Activated CD4-positive, alpha-beta memory T cell treated with anti-CD3 and anti-CD28 coated beads, Interleukin-2, amount 10 ng/mL, durations not matched to agents 7 days and 5 days (primary cell): ENCODE measurements at places on chromosomes 3 and 15. TPM values are rescaled to one million over a fixed set of nuclear protein-coding genes. Genes with fewer than 3 reads are reported as not detected.

DNA sequence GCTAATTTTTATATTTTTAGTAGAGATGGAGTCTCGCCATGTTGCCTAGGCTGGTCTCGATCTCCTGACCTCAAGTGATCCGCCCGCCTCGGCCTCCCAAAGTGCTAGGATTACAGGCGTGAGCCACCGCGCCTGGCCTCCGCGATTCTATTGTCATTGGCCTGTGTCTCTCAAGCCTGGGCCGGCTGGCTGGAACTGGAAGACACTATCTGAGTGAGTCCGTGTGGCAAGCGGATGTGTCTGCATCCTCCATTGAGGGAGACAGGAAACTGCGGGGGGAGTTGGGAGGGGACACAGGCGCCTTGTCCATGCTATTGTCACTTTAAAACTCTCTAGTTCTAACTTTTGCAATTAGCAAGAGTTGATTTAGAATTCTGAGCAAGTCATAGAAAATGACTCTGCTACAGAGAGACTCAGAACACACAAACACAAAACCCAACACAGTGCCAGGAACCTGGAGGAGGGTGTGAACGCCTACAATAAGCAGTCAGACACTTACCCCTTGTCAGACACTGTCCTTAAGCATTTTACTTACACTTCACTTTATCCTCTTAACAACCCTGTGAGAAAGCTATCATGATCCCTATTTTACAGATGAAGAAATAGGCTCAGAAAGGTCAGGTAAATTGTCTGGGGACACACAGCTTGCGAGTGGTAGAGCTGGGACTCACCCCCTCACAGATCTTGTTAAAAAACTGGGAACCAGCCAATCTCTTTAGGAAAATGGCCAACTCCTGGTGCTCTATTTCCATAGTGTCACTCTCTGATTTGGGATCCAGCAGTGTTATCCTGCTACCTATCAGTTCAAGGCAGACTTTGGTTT is 38.7 kb downstream of the ANP32A start:
- H3K4me1 ChIP-seq = peaks cover 40% of the 10 kb centered on the region
- H3K27ac ChIP-seq = peak overlapping the region; percentile 76
- peak; percentile 53 for DNase-seq
- no peaks in the 10 kb centered on the region for H3K27me3 ChIP-seq
- H3K4me3 ChIP-seq = no peak overlapping the region

DNA sequence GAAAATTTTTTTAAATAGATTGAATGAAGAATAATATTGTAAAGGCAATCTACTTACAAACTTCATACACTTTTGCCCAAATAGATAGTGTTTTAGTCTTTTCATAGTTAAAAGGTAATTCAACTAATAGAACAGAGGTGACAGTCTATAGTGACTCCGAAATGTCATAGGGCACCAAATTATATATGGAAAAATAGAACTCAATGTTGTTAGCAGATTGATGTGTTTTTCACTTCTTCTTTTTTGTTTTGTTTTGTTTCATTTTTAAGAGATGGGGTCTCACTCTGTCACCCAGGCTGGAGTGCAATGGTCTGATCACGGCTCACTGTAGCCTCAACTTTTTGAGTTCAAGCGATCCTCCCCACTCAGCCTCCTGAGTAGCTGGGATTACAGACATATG is 721 bp downstream of the CSTA start:
- H3K4me3 ChIP-seq = no peak overlapping the region
- peaks cover 12% of the 10 kb centered on the region for H3K27me3 ChIP-seq
- H3K27ac ChIP-seq = no peak overlapping the region
- no peaks in the 10 kb centered on the region for H3K36me3 ChIP-seq
- peaks cover 25% of the 10 kb centered on the region for H3K4me1 ChIP-seq

DNA sequence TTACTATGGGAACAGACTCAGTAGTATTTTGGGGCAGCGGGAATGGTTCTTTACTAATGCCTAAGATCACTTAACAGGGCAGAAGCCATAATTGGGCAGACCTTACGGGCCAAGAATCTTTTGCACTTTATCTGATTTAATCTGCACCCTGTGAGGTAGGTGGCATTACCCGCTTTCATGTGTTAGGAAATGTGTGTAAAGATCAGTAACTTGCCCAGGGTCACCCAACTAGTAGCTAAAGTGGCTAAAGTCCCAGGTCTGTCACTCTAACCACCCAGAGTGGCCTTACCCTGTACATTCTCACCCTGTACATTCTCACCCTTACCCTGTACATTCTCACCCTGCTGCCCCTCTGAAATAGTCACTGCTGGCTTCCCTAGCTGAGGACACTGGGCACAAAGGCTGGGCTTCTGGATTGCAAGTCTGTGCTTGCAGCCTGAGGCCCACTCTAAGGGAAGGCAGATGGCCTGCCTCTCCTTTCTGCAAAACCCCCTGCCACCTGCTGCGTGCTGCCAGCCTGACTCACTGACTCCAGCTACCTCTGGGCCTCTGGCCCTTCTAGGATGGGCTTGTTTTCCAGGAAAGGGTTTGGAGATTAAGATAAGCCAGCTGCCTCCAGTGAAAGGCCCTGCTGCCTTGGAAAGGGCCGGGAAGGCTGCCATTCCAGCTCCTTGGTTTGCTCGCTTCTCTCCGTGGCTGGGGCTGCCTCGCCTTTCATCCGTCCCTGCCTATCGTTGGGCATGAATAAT is 37.5 kb upstream of the MYZAP start:
- H3K36me3 ChIP-seq = no peaks in the 10 kb centered on the region
- H3K27ac ChIP-seq = no peak overlapping the region
- H3K27me3 ChIP-seq = peaks cover 2% of the 10 kb centered on the region

DNA sequence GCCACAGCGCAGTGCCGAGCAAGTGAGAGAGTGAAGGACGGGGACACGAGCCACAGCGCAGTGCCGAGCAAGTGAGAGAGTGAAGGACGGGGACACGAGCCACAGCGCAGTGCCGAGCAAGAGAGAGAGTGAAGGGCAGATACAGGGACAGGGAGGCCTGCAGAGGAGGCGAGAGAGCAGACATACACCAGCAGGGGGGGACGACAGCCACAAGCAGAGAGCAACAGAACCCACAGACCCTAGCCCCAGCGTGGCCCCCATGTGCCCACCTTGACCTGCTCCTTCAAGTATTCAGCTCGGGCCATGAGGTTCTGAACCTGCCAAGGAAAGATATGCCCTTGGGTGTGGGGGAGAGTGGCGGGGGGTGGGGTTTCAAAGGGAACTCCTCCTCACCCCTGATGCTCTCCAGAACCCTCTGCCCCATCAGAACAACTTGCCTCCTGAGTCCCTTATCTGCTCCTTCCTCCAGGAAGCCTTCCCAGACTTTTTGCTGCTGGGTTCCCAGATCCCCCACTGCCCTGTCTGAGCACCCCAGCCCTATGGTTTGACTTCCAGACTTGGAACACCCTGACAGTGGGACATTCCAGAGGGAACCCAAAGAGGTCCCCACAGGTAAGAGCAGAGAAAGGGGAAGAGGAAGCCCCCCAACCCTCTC is 5.3 kb downstream of the ULK3 start:
- no peaks in the 10 kb centered on the region for H3K27me3 ChIP-seq
- peaks cover 44% of the 10 kb centered on the region for H3K36me3 ChIP-seq
- no peak overlapping the region for H3K4me3 ChIP-seq
- DNase-seq = no peak

DNA sequence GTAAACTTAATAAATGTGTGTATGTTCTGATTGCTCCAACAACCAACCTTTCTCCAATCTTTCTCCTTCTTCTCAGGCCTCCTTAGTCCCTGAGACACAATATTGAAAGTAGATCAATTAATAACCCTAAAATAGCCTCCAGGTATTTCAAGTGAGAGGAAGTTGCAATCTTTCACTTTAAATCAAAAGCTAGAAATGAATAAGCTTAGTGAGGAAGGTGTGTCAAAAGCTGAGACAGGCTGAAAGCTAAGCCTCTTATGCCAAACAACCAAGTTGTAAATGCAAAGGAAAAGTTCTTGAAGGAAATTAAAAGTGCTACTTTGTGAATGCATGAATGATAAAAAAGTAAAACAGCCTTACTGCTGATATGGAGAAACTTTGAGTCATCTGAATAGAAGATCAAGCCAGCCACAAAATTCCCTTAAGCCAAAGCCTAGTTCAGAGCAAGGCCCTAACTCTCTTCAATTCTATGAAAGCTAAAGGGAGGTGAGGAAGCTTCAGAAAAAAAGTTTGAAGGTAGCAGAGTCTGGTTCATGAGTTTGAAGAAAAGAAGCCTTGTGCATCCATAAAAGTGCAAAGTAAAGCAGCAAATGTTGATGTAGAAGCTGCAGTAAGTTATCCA is 38.6 kb downstream of the CCDC80 start:
- H3K4me1 ChIP-seq = peaks cover 31% of the 10 kb centered on the region
- H3K27me3 ChIP-seq = peaks cover 2% of the 10 kb centered on the region
- DNase-seq = no peak
- H3K36me3 ChIP-seq = no peaks in the 10 kb centered on the region
- no peak overlapping the region for H3K4me3 ChIP-seq

- H3K4me1 ChIP-seq = peaks cover 10% of the 10 kb centered on the region
- no peak overlapping the region for H3K27ac ChIP-seq
- no peaks in the 10 kb centered on the region for H3K36me3 ChIP-seq
Measured at GRCh38 chr3:57006949-57007419, 53.5 kb upstream of the SPATA12 start.

DNA sequence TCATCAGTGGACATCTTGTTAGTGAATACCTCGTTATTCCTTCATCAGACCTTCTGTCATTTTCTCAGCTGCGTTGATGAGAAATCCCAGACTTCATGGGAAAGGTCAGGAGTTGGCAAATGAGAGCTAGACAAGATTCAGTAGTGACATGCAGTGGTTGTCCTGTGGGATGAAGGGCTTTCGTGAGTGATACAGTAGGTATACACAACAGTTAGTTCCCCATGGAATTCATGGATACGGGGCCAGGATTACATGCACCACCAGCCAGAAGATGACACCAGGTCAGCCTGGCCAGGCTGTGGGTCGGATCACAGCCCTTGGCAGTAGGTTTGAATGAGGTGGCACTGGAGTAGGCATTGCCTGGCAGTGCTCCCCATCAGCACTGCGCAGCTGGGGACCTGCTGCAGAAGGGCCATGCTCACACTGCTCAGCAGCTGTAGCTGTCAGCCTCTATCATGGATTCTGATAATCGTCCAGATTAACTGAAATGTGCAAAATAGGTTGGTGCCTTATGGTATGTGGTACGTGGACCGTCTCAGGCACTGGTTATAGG is 150.1 kb downstream of the SLCO3A1 start:
- H3K27ac ChIP-seq = no peak overlapping the region
- no peaks in the 10 kb centered on the region for H3K27me3 ChIP-seq
- peaks cover 17% of the 10 kb centered on the region for H3K4me1 ChIP-seq
- H3K36me3 ChIP-seq = no peaks in the 10 kb centered on the region
- H3K4me3 ChIP-seq = no peak overlapping the region

- no peaks in the 10 kb centered on the region for H3K27me3 ChIP-seq
- DNase-seq = no peak
- peaks cover 1% of the 10 kb centered on the region for H3K4me1 ChIP-seq
- H3K4me3 ChIP-seq = no peak overlapping the region
- H3K27ac ChIP-seq = no peak overlapping the region
- peaks cover 19% of the 10 kb centered on the region for H3K36me3 ChIP-seq
Measured at GRCh38 chr3:49842843-49843517, 13.4 kb downstream of the TRAIP start.

DNA sequence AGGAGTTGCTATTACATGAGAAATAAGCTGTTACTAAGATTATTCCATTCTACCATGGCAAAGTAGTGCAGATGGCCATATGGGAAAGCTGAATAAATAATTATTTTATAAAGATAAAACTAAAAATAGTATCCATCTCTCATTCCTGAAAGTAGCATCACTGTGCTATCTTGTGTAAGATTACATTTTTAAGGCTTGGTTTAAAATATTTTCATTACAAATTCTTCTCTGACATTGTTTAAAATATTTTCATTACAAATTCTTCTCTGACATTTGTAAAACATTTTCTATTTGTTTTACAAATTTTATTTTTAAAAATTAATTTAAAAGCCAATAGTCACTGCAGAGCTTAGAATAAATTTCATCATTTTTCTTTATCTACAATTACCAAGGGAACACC is 665.5 kb upstream of the NAALADL2 start:
- H3K36me3 ChIP-seq = no peaks in the 10 kb centered on the region
- no peak overlapping the region for H3K27ac ChIP-seq

GRCh38 chr3:45130476-45130875 is 15.7 kb downstream of the CDCP1 start:
- peaks cover 12% of the 10 kb centered on the region for H3K4me1 ChIP-seq
- H3K36me3 ChIP-seq = no peaks in the 10 kb centered on the region
- no peak for DNase-seq
- no peak overlapping the region for H3K4me3 ChIP-seq
- peaks cover 17% of the 10 kb centered on the region for H3K27me3 ChIP-seq

DNA sequence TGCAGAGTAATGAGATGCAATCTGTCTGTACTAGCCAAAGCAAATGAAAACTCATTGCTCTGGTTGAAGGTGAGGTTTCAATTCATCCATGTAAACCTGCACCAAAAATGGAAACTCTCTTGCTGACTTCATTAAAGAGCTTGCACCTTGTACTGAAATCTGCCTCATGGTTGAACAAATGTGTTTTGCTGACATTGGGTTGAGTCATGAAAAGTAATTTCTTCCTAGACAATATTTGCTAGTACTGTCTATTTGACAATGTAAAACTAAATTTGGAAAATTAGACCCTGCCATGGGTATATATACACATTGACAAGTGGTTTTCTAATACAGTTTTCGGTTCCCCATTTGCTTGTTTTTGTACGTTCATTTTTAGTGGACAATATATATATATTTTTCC is 33.3 kb downstream of the RYR3 start:
- no peaks in the 10 kb centered on the region for H3K4me1 ChIP-seq
- H3K36me3 ChIP-seq = no peaks in the 10 kb centered on the region
- H3K27ac ChIP-seq = no peak overlapping the region

GRCh38 chr3:174792864-174793263 is 66.3 kb upstream of the NAALADL2 start:
- H3K27ac ChIP-seq = no peak overlapping the region
- no peaks in the 10 kb centered on the region for H3K36me3 ChIP-seq
- H3K4me1 ChIP-seq = no peaks in the 10 kb centered on the region
- no peak for DNase-seq

Gene ATP10A
- 35.8 TPM for total RNA-seq

Gene ULK3
- total RNA-seq = 74.9 TPM

Gene SERINC4
- 0.15 TPM for total RNA-seq

Gene RPL29
- total RNA-seq = 1,042 TPM

Gene ZDHHC23
- total RNA-seq = 3.9 TPM

Gene RAD18
- total RNA-seq = 28.0 TPM

Gene BCHE
- total RNA-seq = not detected

Gene NUTM1
- total RNA-seq = not detected
